ENCODE measurements at places on chromosomes 2 and 18.

DNA sequence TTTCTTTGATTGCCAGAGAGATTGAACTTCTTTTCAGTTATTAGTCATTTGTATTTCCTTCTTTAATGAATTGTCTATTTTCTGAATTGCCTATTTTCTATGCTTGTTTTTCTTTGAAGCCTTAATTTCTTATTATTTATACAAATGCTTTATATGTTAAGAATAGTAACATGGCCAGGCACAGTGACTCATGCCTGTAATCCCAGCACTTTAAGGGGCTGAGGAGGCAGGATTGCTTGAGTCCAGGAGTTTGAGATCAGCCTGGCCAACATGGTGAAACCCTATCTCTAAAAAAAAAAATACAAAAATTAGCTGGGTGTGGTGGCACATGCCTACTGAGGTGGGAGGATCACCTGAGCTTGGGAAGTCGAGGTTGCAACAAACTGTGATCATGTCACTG, 4.7 kb upstream of the RAB11FIP5 start:
- no peak for DNase-seq

DNA sequence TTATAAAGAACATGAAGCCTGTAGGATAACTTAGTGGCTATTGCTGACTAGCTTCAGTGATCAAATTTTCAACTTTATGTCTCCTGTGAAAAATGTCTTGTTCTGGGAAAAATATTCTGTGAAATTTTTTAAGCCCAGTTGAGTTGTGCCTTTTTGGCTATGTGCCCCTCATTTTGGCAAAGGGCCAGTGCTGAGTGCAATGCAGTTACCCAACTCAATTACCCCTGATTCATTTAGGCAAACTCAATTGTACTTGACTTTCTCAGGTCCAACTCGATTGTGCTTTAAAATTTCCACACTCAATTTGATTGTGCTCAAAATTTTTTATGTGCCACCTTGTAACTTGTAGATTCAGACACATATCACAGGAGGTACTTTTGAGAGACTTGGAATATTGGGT, 548.8 kb upstream of the NRP2 start:
- no peak for DNase-seq

GRCh38 chr2:48414640-48414979, 115.3 kb upstream of the STON1 start:
- no peak for DNase-seq

GRCh38 chr2:136239079-136239685, 121.2 kb upstream of the CXCR4 start:
- DNase-seq = no peak

GRCh38 chr18:45856531-45856930, 31.1 kb downstream of the SIGLEC15 start:
- DNase-seq = no peak

- no peak for DNase-seq
Measured at GRCh38 chr18:12686100-12686499, 16.4 kb downstream of the CEP76 start.

GRCh38 chr18:35938562-35938961, 33.9 kb upstream of the RMP24 start:
- DNase-seq = no peak

- DNase-seq = no peak
Measured at GRCh38 chr2:170928036-170928823, 823 bp upstream of the GORASP2 start.

DNA sequence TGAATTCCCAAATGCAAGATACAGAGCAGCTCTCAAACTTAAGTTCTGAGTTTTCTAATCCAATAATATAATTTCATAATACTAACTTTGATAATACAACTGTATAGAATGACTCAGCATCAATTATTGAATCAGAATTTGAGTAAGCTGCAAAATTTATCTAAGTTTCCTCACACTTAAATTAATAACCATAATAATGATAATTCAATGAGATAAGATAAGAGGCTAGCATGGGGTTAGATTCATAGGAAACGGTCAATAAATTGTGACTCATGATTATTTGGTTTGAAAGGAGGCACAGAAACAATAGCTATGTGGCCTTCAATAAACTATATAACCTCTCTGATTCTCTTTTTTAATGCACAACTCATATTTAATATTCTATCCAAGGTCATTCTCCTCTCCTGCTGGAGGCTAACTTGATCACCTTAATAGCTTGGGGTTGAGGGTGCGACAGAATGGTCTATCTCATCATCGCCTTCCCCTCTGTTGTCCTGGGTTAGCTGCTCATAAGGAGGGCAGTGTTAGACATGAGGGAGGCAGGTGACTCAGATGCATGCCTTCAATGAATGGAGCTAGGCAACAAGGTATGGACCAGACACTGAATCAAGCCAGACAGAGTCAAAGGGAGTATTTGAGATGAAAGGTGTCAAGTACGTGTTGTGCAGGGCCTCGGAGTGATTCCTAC, 36.2 kb upstream of the BMP10 start:
- DNase-seq = no peak

GRCh38 chr18:32922951-32923430, 150.2 kb upstream of the KLHL14 start:
- DNase-seq = no peak

GRCh38 chr2:241586564-241587264, 28.2 kb downstream of the BOK start:
- DNase-seq = no peak

DNA sequence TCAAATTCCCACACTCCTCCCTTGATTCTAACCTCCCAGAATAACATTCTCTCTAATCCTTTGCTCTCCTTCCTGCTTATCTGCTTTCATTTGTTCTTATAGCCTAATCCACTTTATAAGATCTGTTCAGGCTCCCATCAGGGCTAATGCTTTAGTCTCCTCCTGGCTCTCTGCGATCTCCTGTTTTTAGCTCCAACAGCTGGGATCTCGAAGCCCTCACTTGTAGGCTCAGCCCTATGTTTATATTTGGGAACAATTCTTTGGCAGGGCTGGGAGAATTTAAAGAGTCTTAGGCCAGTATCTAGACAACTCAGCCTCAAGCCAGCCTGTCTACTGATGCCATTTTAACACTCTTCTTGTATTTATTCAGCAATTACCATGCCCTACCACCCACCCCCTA, 27.2 kb upstream of the RAPH1 start:
- no peak for DNase-seq

GRCh38 chr2:217951521-217952247, 51.1 kb downstream of the TNS1 start:
- no peak for DNase-seq

- no peak for DNase-seq
Measured at GRCh38 chr2:127085317-127085681, 21.7 kb downstream of the BIN1 start.

DNA sequence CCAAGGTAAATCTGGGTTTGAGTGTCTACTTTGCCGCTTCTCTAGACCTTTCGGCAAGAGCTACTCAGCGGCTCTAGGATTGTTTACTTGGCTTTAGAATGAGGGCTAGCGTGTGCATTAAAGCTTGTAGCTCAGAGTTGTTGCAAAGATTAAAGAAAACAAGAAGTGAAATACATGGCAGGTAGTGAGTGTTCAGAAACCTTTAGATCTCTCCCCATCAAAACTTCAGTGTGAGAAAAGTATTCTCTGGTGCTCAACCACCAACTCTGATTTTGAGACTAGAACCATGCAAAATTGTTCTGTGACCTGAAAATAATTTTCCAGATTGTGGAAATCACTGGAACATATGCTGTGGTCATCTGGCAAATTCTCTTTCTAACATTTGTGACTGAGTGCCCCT, 512.0 kb downstream of the CMPK2 start:
- no peak for DNase-seq

DNA sequence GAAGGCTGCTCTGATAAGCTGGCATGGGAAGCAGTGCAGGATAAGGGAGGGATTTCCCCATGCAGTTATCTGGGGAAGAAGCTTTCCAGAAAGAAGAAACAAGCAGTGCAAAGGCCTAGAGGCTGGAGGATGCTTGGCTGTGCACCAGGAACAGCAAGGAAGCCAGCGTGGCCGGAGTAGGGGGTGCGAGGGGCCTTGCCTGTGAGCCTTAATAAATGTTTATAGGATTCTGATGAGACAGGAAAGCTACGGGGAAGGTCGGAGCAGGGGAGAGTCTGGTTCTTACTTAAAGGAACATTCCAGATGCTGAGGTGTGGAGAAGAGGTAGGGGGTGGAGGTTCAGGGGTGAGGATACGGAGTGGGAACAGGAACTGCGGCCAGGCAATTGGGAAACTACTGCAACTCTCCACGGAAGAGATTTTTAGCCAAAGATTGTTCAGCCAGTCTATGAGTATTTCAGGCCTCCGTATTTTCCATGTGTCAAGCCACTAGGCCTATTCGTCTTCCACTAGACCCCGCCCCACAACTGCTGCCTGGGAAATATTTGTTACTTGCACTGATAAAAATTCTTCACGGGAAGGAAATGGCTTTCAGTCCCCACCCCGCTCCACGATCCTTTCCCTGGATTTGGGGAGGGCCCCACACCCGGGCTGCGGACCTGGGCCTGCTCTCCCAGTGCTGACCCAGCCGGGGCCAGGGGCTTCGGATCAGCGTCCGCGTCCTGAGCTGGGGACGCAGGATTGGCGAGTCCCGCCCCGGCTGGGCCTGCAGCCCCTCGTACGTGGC, 516 bp downstream of the EIF2AK2 start:
- DNase-seq = peak; percentile 69

DNA sequence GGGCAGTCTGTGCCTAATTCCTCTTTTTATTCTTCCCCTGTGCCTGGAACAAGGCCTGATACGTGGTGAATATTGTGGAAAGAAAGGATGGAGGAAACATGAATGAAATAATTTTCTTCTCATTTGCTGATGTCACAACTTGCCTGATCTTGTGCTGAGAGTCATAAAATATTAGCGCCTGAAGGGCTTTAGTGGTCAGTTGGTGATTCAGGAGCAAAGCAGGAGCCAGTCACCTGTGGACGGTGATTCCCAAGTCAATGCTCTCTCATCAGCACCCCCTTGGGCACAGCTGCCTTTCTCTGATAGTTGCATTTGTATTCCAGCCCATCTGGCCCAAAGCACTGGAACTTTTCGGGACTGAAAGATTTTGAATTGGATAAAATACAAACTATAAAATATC, 502.6 kb upstream of the RAB12 start:
- no peak for DNase-seq
